Caco-2 (cell line): ENCODE measurements at places on chromosomes 12 and 14. TPM values are rescaled to one million over a fixed set of nuclear protein-coding genes. Genes with fewer than 3 reads are reported as not detected.

DNA sequence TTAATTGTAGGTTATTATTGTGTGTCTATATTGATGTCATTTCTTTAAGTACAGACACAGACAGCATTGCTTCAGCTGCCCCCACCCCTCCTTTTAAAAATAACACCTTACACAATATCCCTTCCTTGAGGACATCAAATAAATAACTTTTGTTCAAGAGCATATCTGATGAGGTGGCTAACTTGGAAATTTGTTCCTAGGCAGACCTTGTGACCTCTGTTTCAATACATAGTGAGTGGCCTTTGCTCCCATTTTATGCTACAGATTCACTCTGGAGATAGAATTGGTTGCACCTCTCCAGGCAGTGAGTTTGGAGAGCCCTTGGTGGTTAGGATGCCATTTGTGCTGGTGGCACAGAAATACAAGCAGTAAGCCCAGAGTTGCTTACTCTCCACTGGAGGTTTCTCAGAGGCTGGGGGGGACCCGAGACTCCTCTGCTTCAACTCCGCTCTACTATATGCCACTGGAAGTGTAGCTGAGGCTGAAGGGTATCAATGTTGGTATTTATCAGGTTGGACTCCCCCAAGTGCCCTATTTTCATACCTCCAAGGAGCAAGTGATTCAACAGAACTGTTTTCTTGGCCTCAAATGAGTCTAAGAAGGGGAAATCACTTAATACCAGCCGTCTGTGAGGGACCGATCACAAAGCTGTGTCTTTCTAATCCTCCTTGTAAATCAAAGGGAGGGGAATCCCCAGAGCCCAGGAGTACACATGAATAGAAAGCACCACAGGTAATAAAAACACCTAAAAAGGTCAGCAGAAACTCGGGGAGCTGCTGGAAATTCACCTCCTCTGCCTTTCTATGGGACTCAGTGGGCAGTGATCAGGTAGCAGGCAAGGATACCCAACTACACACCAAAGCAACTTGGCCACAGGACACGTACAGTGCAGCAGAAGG is 463.1 kb downstream of the RAD51B start:
- H3K4me1 ChIP-seq, result peaks cover 10% of the 10 kb centered on the region; the same call in 1 of the 2 replicates
- no peaks in the 10 kb centered on the region for H3K27me3 ChIP-seq
- H3K27ac ChIP-seq, result no peak overlapping the region
- DNase-seq, result no peak
- H3K4me3 ChIP-seq, result no peak overlapping the region

Gene TDRD9
- not detected in 2 replicates for total RNA-seq

Gene TRAF3
- total RNA-seq, result 16.6 and 18.3 TPM in 2 replicates

DNA sequence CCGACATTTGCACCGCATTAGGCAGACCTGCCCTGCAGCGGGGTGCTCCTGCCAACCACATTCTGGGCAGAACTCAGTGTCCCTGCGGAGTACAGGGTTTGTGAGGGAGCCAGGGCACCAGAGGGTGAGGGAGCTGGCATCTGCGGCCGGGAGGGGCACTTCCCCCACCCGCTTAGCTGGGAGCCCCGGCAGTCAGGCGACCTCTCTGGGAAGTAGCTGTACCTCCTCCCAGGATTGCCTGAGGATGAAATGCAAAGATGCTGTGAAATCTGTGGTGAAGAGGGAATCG is 58.6 kb downstream of the ANKRD9 start:
- H3K27ac ChIP-seq, result no peak overlapping the region
- no peaks in the 10 kb centered on the region; the same call in 1 of the 2 replicates for H3K36me3 ChIP-seq
- no peaks in the 10 kb centered on the region for H3K4me1 ChIP-seq
- no peak for DNase-seq

DNA sequence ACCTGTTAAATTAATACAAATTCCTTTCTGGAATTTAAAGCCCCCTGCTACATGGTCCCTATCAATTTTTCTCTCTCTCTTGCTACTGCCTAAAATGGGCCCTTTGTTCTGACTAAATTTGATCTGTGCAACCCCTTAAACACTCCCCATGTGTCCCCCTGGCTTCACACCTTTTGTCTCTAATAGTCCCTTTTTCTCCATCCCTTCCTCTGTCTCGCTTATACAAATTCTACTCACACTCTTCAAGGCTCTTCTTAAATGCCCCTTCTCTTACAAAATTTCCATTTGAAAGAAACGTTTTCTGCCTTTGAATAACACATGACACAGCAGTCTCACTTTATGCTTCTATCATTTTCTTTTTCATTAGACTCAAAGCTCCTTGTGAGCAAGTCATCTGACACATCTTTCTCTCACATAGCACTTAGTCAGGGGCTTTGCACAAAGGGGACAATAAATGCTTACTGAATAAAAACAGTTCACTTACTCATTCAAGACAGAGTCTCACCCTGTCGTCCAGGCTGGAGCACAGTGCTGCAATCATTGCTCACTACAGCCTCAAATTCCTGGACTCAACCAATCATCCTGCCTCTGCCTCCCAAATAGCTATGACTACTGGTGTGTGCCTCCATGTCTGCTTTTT is 41.5 kb upstream of the NR2C1 start:
- H3K36me3 ChIP-seq, result no peaks in the 10 kb centered on the region; the same call in 1 of the 2 replicates
- H3K4me1 ChIP-seq, result 0 out of 2 replicates have a peak, but pooled peaks cover 4% of the 10 kb centered on the region
- no peak overlapping the region for H3K27ac ChIP-seq
- no peak overlapping the region for H3K4me3 ChIP-seq
- no peak for DNase-seq

DNA sequence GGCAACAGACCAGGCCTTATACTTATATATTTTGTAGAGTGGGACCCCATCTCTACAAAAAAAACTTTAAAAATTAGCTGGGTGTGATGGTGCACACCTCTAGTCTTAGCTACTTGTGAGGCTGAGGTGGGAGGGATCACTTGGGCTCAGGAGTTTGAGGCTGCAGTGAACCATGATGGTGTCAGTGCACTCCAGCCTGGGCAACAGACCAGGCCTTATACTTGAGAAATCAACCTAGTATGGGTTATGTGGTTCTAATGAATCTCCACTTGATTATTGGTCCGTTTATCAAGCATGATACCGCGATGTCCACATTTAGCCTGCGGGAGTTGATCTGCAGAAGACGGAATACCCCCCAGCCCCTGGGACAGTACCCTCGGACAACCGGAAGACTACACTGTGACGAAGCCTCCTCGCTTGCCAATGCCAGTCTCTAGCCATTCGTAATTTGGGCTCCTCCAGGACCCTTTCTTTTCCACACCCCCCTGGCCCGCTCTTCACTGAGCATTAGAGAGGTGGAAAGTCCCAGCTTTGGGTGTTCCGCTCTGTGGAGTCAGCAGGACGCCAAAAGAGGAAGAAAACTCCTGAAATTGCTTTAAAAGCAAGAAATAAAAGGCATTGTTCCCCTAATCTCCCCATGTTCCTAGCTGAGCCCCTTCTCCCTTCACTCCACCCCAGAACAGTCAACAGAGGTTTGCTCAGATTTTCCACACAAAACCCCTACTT is 19.4 kb downstream of the LTBP2 start:
- peaks cover 14% of the 10 kb centered on the region for H3K4me1 ChIP-seq
- H3K36me3 ChIP-seq, result no peaks in the 10 kb centered on the region
- no peak for DNase-seq
- no peaks in the 10 kb centered on the region for H3K27me3 ChIP-seq
- H3K4me3 ChIP-seq, result no peak overlapping the region
- H3K27ac ChIP-seq, result no peak overlapping the region

GRCh38 chr12:76583301-76583700 is 23.7 kb upstream of the OSBPL8 start:
- no peak overlapping the region for H3K4me3 ChIP-seq
- no peaks in the 10 kb centered on the region for H3K27me3 ChIP-seq
- no peak for DNase-seq
- no peaks in the 10 kb centered on the region for H3K36me3 ChIP-seq

- DNase-seq, result no peak
- no peaks in the 10 kb centered on the region for H3K4me1 ChIP-seq
- H3K4me3 ChIP-seq, result no peak overlapping the region
- H3K27me3 ChIP-seq, result no peaks in the 10 kb centered on the region
Observed at GRCh38 chr12:24223926-24224325, 274.5 kb upstream of the SOX5 start.

GRCh38 chr12:56078931-56079722 is 838 bp upstream of the ERBB3 start:
- H3K36me3 ChIP-seq, result peaks cover 7% of the 10 kb centered on the region
- peak overlapping the region; percentile 74 for H3K4me3 ChIP-seq
- DNase-seq, result peak; percentile 93
- H3K27ac ChIP-seq, result peak overlapping the region; percentile 92
- H3K27me3 ChIP-seq, result no peaks in the 10 kb centered on the region

- H3K36me3 ChIP-seq, result no peaks in the 10 kb centered on the region
- H3K27me3 ChIP-seq, result no peaks in the 10 kb centered on the region
- peak overlapping the region; percentile 27 for H3K27ac ChIP-seq
Observed at GRCh38 chr14:53924753-53925152, 31.9 kb downstream of the BMP4 start.

- no peaks in the 10 kb centered on the region for H3K36me3 ChIP-seq
- H3K4me1 ChIP-seq, result no peaks in the 10 kb centered on the region
- DNase-seq, result no peak
- H3K4me3 ChIP-seq, result no peak overlapping the region
- H3K27ac ChIP-seq, result no peak overlapping the region
Observed at GRCh38 chr12:95358111-95359083, 115.6 kb upstream of the METAP2 start.

Gene ZFP36L1
- total RNA-seq, result 94.8 and 103 TPM in 2 replicates

GRCh38 chr14:93496856-93497741 is 66.4 kb downstream of the UNC79 start:
- no peak overlapping the region for H3K27ac ChIP-seq
- H3K27me3 ChIP-seq, result no peaks in the 10 kb centered on the region
- no peaks in the 10 kb centered on the region for H3K36me3 ChIP-seq
- no peak overlapping the region for H3K4me3 ChIP-seq

DNA sequence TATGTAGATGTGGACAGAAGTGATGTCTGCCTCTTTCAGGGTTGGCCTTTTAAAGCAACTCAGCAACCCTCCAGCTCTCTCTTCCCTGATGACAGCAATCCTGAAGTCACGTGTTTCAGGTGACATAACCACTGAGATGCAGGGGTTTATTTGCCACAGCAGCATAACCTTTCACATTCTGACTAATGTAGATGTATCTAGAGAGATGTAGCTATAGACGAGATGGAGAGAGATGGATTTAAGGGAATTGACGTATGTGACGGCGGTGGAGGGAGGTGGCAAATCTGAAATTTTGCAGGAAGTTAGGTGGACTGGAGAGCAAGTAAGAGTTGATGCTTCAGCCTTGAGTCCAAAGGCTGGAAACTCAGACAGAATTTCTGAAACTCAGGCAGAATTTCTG is 126.0 kb downstream of the ZFP36L1 start:
- no peaks in the 10 kb centered on the region; the same call in 1 of the 2 replicates for H3K36me3 ChIP-seq
- no peak overlapping the region for H3K4me3 ChIP-seq
- H3K27ac ChIP-seq, result no peak overlapping the region
- peaks cover 10% of the 10 kb centered on the region; the same call in 1 of the 2 replicates for H3K4me1 ChIP-seq
- DNase-seq, result no peak

Gene LRFN5
- not detected in 2 replicates for total RNA-seq

GRCh38 chr12:112001576-112001975 is 11.4 kb downstream of the TMEM116 start:
- DNase-seq, result no peak
- no peaks in the 10 kb centered on the region for H3K27me3 ChIP-seq
- H3K4me1 ChIP-seq, result peaks cover 7% of the 10 kb centered on the region
- no peak overlapping the region for H3K27ac ChIP-seq
- no peaks in the 10 kb centered on the region for H3K36me3 ChIP-seq
- H3K4me3 ChIP-seq, result no peak overlapping the region
